ENCODE measurements at places on chromosomes 4 and X.
A peak's percentile ranks its signal among the peaks of the same experiment; 100 is the strongest.

DNA sequence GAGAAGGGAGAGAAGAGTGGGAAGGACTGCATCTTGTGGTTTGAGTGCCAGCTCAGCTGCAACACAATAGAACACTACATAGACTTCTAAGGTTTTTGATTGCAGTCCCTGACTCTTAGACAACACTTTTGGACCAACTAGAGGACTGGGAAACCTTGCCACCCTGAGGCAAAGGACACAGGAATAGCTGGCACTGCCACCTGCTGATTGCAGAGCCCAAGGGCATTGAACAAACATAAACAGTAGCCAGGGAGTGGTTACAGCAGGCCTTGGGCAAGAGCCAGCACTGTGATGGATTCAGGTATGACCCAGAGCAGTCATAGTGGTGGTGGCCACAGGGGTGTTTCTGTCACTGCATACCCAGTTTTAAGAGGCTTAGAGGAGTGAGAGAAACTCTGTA, 72.5 kb upstream of the CXorf51A start:
- DNase-seq = no peak

DNA sequence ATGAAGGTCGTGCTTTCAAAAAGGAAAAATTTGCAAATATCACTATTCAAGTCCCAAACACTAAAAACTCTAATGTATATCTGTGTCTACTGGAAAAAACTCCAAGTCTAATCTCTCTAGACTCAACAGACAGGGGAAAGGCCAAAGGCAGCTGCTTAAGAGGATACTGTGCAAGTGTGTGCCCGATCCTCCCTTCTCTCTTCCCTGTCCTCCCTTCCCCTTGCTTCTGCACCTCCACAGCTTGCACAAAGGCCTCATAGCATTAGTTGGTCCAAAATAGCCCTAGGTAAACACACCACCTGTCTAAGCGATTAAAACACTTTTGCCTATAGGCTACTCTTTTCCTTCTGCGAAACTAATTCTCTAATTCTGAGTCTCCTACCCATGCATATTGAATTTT, 10.6 kb downstream of the C4orf54 start:
- no peak for DNase-seq

DNA sequence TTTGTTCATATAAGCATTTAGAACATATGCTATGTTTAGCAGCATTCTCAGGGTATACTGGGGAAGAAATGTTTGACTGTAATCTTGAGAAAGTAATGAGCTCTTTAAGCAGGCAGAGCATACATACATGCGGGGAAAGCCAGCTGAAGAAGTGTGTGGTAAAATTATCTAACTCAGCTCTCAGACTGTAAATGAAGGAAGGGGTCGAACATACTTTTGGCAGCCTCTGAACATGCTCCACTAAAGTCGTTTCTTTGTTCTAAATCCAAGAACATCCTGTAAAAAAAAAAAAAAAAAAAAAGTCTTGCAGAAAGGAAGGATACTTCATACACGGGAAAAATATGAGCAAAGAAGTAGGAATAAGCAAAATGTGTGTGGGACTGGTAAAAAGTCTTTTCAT, 224.8 kb downstream of the GRID2 start:
- no peak for DNase-seq

GRCh38 chr4:188869581-188869980, 730.3 kb downstream of the TRIML1 start:
- DNase-seq = no peak

GRCh38 chr4:101774807-101775206, 15.7 kb upstream of the BANK1 start:
- no peak for DNase-seq

DNA sequence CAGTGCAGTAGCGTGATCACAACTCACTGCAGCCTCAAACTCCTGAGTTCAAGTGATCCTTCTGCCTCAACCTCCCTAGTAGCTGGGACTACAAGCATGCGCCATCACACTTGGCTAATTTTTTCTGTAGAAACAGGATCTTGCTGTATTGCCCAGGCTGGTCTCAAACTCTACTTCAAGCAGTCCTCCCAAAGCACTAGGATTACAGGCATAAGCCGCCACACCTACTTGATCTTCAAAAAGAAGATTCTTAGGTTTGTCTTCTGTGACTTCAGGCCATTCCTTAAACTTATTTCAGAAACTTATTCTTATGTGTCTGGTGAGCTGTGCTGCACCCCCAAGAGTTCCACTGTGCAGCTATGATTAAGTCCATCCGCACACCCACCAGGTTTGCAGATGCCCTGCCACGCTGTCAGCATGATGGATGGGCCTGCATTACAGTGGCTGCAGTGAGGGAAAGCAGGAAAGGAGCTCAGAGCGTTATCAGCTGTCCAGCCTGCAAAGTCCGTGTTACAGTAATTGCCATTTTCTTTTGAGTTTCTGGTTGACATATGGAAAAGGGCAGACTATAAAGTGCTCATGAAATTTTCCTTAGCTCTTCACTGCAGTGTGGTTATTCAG, 146.6 kb downstream of the AASDH start:
- DNase-seq = no peak

GRCh38 chr4:158962393-158962792, 140.5 kb upstream of the RAPGEF2 start:
- no peak for DNase-seq

DNA sequence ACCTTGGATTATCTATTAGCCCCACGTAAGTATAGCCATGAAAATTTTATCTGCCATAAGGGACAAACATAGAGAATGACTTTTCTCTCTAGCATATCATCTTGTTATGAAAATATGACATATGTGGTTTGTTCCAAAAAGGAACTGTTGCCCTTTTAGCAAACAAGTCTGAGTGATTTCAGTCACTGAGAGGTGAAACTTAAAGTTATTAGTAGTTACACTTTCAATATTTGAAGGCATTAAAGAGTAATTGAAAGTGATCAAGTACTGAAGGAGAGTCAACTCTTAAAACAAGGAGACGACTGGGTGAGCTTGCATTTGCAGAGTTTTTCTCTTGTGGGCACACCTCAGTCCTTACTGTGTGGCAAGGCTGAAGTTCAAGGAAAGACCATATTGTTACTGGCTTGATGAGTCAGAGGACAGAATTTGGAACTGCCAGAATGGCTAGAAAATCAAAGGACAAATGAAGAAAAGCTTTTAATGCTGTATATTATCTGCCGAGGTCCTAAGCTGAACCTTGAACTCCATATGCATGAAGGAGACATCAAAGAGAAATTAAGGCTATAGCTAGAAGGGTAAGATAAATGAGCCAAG, 205.1 kb upstream of the EMCN start:
- DNase-seq = no peak

DNA sequence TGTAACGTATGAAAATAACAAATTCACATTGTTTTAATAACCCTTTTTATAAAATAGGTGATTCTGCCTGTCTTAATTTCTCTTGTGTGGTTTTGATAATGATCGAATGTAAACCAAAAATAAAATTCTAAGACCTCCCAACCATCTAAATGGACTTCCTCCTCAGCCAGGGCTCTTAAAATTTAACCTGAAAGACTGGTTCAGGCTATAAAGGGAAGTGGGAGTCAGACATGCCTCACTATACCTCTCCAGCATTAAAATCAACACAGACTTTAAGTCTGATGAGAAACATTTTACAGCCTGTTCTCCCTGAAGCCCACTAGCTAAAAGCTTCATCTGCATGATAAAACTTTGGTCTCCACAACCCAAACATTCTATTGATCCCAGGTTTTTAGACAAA, 97.6 kb upstream of the STIM2 start:
- no peak for DNase-seq

GRCh38 chr4:99720206-99720605, 62.6 kb upstream of the C4orf54 start:
- DNase-seq = no peak

DNA sequence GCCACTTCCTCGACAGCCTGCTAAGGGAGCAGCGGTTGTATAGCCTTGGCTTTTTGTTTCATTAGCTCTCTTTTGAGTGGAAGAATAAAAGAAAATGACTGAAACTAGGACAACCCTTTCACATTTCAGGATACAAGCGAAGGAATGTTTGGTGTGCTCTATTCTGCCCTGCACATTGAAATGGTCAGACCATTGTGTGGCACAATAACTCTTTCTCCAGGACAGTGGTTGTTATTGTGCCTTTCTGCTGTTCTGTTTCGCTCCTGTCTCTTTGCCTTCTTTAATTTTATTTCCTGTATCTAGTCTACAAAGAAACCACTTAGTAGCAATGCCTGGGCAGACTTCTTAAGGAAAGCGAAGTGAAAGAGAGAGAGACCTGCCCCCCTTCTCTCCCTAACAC, 473.7 kb downstream of the GBA3 start:
- no peak for DNase-seq

DNA sequence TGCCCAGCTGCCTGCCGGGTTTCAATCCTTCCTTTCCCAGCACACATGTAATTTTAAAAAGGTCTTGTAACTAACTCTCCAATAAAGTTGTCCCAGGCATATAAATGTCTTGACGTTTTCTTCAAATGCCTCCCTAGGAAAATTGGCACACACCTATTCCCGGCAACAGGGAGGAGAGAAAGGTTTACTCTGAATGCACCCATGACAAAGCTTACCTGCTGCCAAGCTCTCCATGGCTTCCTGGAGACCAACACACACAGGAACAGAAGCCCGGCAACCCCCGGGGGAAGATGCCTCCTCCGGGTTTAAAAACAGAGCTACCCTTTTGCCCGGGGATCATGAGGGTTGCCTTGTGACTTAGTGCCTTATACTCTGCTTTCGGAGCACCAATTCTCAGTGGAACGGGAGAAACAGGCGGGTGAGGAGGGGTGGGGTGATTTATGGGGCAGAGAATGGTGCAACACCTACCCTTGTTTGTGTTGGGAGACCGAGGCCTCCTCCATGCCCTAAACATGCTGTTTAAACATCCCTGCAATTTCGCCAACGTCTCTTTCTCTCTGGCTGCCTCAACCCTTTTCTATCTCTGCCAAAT, 4.8 kb upstream of the GYG2 start:
- no peak for DNase-seq

GRCh38 chr4:78585633-78586032, 34.1 kb downstream of the ANXA3 start:
- DNase-seq = no peak

DNA sequence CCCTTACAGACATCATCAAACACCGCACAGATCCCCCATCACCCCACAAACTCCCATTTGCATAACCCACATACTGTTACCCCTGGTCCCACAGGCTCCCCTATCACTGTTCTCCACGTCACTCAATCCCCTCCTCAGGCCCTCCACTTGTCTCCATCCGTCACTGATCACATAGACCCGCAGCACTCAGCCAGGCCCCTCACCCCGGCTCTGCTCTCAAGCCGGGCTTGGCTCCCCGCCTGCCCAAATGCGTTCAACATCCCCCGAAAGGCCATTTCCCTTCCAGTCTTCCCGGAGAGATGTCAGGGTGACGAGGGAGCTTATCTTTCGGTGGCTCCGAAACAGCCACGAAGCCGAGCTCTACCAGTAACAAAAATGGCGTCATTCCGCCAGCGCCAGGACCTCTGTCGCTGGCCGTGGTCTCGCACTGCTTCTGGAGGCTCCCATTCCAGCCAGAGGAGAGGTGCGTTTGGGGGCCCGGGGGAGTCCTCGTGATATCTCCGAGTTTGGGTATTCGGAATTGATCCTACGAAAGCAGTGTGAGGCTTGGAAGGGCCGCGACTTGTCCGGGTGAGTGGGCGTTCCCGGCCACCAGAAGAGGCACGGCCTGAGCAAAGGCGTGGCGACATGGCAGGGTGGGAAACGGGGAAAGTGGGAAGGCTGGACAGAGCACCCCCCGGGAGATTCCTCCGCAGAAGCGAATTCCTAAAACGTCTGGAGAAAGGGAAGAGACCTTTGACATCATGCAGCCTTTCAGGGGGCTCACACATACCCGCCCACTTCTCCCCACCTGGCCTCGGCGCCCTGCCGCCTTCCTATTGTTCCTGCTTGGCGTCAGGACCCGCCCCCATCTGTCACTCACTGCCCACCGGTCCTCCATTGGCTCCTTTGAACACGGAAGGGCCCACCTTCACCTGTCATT, at the start of gene ZNF630:
ZNF630 (minus strand) TSS at position 577 of the 922 bp plus-strand sequence. CDS start 4,754 bp downstream, outside the sequence.
- peak; percentile 44 for DNase-seq

All from stimulated activated CD4-positive, alpha-beta T cell treated with anti-CD3 and anti-CD28 coated beads, Interleukin-1b, Interleukin-23, amount 100 ng/mL, for 4 hours (primary cell).